KG1 (cell line): ENCODE measurements at places on chromosomes 3 and 15.

DNA sequence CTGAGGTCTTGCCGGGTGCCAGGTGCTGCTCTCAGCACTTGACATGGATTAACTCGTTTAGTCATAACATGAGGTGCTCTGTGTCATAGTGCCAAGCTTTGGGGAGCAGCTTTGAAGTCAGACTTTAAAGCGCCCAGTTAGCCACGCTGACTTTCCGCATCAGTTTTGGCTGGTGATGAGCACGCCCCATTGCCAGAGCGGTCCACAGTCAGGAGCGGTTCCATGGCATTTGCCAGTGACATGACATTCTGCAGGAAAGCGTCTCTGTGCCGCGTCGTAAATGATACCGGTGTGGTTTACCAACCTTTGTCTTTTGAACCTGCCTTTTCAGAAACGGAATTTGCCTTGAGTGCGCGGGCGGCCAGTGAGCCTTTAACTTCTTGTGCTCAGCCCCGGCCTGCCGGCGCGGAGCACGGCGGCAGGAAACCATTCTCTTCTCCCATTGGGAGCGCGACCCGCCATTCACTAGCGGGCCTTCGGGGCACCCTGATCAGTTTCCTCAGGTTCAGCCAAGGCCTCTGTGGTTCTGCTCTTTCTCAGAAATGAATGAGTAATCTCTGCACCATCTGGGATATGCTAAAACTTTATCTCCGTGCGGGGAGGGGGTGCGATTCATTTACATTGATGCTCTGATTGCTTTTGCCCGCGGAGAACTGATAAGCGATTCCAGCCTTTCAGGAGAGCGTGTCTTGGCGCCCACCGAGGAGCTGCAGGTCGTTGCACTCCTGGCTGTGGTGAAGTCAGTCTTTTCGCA lies 1.7 kb upstream of the SLC2A2 start:
- DNase-seq: no peak

DNA sequence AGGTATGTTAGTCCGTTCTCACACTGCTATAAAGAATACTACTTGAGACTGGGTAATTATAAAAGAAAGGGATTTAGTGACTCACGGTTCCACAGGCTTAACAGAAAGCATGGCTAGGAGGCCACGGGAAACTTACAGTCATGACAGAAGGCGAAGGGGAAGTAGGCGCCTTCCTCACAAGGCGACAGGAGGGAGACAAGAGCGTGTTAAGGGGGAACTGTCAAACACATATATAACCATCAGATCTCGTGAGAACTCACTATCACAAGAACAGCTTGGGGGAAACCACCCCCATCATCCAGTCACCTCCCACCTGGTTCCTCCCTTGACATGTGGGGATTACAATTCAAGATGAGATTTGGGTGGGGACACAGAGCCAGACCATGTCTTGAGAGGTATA lies 30.4 kb downstream of the SPRED1 start:
- no peak for DNase-seq

DNA sequence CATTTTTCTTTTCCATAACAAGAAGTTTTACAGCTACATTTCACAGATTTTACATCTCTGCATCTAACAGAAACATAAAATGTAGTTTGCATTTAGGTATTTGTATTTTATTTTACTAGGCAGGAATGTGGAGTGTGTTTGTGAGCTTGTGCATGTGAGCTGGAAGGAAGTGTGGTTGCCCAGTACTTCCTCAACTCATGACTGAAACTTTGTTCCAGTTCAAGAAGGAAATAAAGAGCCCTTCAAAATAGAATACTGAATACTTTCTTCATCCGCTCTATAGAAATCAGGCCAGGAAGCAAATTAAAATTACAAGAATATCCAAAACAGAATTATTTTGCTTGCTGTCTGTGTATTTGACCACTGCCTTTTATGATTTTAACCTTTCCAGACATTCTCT lies 81.3 kb downstream of the CHL1 start:
- DNase-seq: no peak

- DNase-seq: peak; percentile 75
These were observed 57.8 kb upstream of the HRH1 start for GRCh38 chr3:11096266-11097139.

GRCh38 chr15:38707802-38708671 lies 143.4 kb upstream of the RASGRP1 start:
- DNase-seq: peak; percentile 16

- no peak for DNase-seq
These were observed 39.3 kb upstream of the GATA2 start for GRCh38 chr3:128532012-128532983.

DNA sequence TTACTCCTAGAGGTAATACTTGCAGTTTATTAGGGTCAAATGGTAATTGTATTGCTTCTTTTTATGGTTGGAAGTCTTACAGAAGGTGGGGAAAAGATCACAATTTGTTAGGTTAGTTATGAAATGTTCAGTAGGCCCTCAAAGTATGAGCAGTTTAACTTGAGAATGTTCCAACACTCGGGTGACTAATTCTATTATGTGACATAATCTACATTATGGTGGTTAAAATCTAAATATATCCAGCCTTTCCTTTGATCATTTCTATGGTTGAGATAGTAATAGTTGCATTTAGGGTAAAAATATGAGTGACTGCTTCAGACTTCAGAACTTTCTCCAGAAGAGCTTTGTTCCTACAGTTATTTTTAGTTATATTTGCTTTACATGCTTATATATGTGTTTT lies 19.6 kb upstream of the FBXO22 start:
- no peak for DNase-seq

DNA sequence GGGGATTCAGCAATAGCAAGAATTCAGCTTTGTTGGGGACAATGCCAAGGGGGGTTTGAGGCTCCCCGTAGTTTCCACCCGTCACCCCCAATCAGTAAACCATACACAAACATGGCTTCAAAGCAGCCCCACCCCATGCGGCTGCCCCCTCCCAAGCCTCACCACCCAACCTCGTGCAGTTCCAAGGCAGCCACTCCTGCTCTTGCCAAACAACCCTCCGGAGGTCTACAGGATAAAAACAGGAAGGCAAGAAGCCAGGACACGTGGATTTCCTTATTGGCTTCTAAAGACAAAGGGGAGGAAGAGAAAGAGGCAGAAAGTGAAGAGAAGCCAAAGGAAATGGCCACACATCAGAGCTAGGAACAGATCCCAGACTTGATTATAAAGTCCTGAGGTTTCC lies 121.1 kb downstream of the SHQ1 start:
- DNase-seq: no peak

DNA sequence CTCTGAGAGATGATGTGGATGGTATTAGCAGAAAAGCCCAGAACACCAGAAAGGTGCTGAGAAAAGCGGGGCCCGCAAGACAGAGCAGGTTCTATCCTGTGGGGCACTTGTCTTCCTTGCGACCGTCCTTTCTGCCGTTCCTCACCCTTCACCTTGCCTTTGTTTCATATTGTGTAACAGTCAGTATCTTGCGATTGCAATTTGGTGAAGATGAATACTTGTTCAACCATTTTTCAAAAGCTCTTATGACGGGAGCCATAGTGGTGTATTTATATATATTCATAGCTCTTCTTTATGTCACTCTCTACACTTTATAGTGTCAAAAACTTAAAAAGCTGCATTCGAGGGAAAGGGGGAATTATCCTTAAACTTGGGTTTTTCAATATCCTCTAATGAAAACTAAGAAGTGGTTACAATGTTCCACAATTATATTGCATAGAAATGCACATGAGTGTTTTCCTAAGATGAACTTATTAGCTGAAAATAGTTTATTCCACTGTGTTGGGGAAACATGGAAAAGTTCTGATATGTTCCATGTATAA lies 797 bp downstream of the MAP3K13 start:
- DNase-seq: no peak

- DNase-seq: no peak
These were observed 21.0 kb downstream of the XXYLT1 start for GRCh38 chr3:195249858-195250464.

DNA sequence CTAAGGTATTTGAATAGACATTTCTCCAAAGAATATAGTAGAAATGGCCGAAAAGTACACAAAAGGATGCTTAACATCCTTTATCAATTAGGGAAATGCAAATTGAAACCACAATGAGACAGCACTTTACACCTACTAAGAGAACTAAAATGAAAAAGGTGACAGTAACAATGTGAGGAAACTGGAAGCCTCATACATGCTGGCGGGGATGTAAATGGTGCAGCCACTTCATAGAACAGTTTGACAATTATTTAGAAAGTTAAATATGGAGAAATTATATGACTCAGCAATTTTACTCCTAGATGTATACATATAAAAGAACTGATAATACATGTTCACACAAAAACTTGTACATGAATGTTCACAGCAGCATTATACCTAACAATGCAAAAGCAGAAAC lies 13.4 kb downstream of the SPICE1 start:
- DNase-seq: no peak

- DNase-seq: no peak
These were observed 110.6 kb downstream of the THSD4 start for GRCh38 chr15:71225851-71226250.

GRCh38 chr15:41568350-41569017 lies 9.5 kb downstream of the TYRO3 start:
- DNase-seq: no peak

DNA sequence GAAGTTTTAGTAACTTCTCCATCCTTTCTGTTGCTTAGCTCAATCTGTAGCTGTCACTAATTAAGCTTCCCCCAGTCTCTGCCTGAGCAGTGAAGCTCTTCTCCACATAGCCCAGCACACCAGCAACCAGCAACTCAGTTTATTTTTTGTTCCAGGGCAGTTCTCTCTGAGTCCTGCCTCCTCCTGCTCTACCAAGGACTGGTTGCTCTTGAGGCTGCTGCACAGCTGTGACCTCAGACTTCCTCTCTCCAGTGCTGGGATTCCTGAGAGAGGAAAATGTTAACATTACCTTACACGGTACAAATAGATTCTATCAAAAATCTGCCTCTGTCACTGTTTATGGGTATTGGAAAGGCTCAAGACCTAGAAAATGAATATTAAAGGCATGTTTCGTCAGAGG lies 294.7 kb downstream of the OXSM start:
- DNase-seq: no peak

DNA sequence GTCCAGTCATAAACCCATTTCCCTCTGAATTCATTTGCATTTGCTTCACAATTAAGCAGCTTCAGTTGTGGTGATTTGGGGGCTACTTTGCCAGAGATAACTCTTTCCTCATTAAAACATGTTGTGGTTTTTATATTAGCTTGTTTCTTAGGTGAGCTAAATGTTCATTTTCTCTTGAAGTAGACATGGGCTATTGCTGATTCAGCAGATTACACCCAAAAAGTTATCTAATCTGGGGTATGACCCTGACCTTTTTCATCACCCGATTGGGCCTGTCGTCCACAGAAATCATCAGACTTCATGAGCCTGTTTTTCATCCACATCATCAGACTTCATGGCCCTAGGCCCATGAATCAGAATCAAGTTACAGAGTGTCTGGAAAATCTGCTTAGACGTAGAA lies 97.5 kb upstream of the KLHL25 start:
- DNase-seq: no peak

DNA sequence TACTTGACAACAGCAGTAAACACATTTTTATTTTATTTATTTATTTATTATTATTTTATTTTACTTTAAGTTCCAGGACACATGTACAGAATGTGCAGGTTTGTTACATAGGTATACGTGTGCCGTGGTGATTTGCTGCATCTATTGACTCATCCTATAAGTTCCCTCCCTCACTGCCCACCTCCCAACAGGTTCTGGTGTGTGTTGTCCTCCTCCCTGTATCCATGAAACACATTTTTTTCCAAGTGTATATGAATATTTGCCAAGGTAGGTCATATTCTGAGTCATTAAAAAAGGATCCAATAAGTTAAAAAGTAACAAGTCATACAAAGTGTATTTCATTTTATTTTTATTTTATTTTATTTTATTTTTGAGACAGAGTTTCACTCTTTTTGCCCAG lies 567.3 kb upstream of the KCNMB2 start:
- DNase-seq: no peak

DNA sequence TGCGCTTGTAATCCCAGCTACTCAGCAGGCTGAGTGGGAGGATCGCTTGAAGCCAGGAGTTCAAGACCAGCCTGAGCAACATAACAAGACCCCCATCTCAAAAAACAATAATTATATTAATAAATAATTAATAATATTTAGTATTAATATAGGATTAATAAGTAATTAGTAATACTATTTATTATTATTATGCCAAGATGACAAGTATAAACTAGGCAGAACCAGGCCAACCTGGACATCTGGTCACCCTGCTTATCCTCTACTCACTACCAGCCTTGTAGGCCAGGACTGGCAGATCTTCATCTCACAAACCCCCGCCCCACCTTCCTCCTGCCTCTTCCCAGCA lies 429 bp downstream of the CPN2 start:
- no peak for DNase-seq

DNA sequence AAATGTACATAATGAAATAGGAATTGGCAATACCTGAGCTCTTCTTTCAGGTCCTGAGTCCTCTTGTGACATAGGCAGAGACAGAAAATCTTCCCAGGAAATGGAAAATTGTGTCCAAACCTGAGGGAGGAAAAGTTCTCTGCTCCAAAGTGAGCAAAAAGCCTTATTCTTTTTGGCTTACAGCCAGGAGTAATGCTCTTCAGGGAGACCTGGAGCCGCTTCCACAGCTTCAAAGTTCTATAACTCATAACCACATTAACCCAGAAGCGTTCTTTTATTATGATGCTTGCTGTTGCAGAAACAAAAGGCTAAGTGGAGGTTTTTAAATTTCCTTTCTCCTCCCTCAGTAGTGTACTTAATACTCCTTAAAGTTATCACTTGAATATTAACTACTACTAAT lies 633 bp downstream of the IGSF10 start:
- DNase-seq: no peak

DNA sequence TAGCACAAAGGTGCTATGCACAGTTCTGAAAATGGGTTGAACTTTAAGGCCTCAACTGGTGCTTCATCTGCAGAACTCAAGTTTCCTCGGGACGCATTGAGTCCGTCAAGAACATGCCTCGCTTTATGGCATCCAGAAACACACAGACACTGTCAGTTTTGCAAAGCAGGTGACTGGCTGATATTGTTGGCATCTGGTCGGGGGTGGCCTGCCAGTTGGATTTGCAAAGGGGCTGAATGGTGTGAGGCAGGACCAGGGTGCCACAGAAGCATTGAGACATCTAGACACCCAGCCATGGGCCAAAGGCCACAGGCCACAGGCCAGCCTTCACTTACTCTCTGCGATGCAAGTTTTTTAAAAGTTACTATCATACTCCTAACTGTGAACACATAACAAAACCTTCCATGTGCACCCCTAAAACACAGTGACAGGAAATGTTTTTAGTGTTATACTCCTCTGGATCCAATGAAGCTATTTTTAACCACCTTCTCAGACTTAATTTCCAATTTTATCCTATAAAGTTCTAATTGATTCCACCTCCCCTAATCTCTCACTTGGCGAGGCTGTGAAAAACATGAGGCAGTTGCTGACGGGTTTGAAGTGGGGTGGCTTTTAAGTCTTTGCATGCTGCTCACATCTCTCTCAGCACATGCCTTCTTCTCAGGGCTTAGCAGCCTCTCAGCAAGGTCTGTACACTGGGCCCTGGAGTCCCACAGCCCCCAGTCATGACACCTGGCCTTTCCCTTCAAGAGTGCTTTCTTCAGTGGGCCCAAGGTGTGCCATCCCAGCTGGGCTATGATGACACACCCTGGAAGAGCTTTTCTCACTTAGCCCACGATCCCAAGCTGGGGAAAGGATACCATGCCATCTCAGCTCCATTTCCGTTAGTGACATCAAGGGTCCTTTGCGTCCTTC lies 38.5 kb upstream of the DUSP7 start:
- no peak for DNase-seq
